Neural progenitor cell (in vitro differentiated cells): ENCODE measurements at places on chromosomes 16 and 17.
A peak's percentile ranks its signal among the peaks of the same experiment; 100 is the strongest.

GRCh38 chr16:68458101-68458500 lies 9.8 kb upstream of the SMPD3 start:
- DNase-seq: no peak

DNA sequence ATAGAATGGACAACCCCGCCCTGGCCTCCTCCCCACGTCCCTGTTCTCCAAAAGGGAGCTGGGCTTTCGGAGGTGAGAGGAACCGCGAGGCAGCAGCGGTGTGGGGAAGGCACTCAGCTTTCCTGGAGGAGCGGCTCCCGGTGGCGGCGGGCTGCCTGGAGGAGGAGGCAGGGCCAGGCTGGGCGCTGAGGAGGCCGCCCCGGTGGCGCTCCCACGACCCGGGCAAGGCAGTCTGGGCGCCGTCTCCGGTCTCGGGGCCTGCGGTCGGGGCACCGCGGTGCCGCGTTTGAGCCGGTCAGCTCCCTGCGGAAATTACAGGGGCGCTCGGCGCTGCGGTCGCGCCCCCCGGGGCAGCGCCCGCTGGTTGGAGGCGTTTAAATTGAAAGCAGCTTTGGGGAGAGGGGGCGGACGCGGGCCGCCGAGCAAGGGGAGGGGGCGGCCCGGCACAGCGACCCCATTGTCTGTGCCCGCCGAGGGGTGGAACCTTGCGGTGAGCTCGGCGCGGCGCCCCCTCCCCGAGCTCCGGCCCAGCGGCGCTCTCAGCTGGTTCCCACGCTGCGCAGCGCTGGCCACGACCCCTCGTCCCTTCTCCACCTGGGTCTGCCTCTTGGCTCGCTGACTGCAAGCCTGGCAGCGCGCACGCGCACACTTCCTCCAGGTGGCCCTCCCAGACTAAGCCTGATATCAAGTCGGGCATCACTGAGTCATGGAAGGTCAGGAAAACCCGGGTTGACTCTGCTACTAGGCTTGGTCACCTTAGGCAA lies 58.7 kb upstream of the DLX4 start:
- peak; percentile 71 for DNase-seq

- peak; percentile 27 for DNase-seq
These were observed 26.2 kb upstream of the RFFL start for GRCh38 chr17:35089586-35090296.

DNA sequence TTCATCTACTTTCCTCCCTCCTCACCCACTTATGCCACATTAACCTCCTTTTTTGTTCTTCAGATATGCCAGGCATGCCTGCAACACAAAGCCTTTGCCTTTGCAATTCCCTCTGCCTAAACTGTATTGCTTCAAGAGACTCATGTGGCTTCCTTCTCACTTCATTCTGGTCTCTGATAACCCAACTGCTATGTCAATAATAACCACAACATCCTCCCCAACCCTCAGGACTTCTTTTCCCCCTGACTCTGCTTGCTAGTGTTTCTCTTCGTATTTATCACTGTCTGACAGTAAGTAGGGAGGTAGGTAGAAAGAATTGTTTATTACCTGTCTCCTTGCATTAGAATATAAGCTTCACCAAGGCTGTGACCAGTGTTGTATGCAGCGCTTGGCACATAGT lies 22.4 kb downstream of the RBL2 start:
- DNase-seq: no peak

- no peak for DNase-seq
These were observed 3.5 kb upstream of the TCF25 start for GRCh38 chr16:89869911-89870310.

- no peak for DNase-seq
These were observed 373 bp downstream of the CMC2 start for GRCh38 chr16:81006211-81006812.

- no peak for DNase-seq
These were observed 30.9 kb upstream of the SLC25A19 start for GRCh38 chr17:75319904-75320691.
